NCI-H1105 treated with DMSO at 0.1 percent for 48 hours (cell line): ENCODE measurements at places on chromosomes 6 and 20.

- no peak for DNase-seq
These were observed 29.0 kb upstream of the TMEM244 start for GRCh38 chr6:129890164-129890563.

DNA sequence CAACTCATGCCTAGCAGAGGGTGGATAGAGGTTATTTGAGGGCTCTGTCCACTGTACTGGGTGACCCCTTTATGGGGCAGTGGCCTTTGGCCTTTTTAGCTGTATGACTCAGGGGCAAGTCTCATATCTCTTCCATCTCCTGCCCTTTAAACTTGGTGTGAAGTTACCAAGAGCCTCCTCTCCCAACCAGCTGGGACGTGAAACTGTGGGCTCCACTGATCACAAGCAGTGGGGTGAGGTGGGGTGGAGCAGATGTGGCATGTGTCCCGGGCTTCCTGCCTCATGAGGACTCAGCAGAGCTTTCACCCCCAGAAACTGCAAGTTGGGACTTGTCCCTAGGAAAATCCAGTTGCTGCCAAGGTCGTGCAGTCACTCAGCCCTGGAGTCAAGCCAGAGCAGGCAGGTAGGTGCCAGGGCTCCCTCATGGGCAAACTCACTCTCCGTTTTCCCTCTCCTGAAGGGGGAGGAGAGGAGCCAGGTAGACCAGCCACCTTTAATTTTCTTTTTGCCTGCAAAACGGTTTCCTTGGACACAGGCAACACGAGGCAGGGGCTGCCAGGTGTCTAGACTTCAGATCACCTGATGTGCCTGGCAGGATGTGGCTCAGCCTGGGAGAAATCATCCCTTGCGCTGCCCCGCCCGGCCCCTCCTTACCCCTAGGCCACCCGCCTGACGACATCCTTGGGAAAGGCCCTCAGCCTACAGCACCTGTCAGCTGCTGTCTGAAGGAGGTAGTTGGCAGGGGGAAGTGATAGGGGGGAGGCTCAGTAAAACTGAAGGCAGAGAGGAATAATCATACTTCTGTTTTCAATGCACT is 4.0 kb downstream of the CDKN1A start:
- DNase-seq, result peak; percentile 100

GRCh38 chr6:168686029-168686738 is 245.2 kb downstream of the SMOC2 start:
- no peak for DNase-seq

DNA sequence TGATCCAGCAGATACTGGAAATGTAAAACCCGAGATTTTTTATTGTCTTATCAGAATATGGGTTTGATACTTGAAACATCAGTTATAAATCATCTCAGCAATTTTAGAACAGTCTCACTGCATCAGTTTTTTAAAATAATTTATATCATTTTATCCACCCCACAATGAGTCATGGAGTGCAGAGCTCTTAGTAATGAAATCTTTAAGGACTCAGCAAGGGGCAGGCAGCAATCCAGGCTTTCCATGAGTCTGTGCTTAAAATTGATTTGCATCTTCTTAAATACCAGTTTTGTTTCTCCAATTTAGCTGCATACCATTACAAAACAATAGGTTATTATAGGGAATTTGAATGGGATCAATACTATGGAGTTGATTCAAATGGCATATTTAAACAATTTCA is 832.3 kb downstream of the C6orf118 start:
- no peak for DNase-seq

DNA sequence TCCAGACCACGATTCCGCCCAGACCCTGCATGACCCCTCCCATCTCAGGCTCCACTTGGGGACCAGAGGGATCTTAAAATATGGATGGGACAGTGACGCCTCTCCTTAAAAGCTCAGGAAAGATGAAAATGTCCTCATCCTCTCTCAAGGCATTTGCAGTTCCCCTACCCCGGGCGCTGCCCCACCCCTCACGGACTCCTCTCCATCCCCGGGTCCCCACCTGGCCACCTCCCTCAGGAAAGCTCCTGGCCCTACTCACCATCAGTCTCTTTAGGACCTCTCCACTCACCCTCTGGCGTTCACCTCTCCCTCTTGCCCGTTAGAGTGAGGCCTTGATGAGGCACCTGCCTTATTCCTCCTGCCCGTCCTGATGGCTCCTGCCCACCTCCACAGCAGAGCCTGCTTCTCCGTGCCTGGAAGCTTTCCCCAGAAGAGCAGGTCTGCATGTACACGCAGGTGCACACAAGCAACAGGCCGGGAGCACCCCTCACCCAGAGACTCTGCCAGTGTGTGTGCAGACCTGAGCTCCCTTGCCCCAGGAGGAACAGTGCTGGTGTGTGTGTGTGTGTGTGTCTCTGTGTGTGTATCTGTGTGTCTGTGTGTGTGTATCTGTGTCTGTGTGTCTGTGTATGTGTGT is 105.6 kb upstream of the NXT1 start:
- DNase-seq, result no peak

DNA sequence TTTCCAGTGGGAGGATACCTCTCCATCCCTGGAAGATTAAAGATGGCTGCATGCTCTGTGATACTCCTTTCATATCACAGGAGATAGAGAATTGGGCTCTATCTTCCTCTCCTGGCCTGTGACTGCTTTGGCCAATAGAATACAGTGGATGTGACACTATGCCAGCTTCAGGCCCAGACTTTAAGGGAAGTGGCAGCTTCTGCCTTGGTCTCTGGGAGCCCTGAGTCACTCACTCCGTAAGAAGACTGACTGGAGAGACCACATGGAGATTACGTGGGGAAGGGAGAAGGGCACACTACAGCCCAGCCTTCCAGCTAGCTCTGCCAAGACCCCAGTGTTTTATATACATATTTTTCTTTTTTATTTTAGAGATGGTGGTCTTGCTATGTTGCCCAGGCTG is 10.4 kb upstream of the MMP9 start:
- no peak for DNase-seq

DNA sequence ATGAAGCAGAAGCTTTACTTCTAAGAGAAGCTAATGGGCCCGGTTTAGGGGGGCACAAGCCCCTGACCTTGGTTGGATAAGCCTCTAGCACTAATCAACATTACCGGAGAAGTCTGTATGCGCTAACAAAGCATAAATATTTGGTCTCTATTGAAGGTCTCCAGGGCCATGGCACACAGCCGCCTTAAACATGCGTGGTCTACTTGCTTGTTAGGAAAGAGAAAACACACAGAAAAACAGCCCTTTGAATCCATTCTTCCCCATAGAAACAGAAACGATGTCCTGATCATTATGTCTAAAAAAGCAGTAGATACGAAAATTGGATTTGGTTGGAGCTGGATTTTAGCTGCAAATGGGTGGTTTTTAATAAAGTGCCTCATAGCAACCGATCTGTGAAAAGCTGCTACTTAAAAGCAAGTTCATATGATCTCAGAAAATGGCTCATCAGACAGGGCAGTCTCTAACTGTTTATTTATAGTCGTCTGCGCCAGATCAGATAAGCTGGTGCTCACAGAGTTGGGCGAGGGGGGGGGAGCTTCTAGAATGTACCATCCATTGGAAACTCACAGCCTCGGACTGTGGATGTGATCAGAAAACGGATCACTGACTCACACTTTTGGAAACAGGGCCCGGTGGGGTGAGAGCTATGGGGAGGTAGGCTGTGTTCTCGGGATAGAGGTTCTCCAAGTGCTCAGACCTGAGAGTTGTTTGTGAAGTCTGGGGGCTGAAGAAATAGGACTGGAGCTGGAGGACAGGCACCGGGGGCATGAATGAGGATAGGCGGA is 35.3 kb upstream of the APCDD1L start:
- DNase-seq, result no peak

- DNase-seq, result no peak
These were observed 32.1 kb downstream of the MYT1 start for GRCh38 chr20:64196309-64196708.

DNA sequence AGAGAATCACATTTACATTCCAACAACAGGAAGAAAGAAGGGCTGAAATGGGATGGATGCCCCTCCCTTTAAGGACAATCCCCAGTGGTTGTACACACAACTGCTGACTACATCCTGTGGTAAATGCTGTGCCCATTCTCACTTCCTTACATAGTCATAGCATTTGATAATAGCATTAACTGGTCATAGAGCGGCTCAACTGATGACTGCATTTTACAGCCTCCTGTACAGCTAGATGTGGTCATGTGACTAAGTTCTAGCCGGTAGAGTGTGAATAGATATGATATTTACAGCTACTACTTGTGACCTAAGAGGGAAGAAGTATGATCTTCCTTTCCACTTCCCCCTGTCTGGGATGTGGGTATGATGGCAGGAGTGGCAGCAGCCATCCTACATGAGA is 24.7 kb downstream of the KCNK17 start:
- DNase-seq, result no peak
